ENCODE measurements at places on chromosomes 5 and 9. TPM values are rescaled to one million over a fixed set of nuclear protein-coding genes. Genes with fewer than 3 reads are reported as not detected.

GFI1B gene
- total RNA-seq, result 1.7 TPM

LEAP2 gene
- total RNA-seq, result 0.74 TPM

PAEP gene
- total RNA-seq, result not detected

CCDC180 gene
- 6.2 TPM for total RNA-seq

RPS23 gene
- 1,173 TPM for total RNA-seq

DNA sequence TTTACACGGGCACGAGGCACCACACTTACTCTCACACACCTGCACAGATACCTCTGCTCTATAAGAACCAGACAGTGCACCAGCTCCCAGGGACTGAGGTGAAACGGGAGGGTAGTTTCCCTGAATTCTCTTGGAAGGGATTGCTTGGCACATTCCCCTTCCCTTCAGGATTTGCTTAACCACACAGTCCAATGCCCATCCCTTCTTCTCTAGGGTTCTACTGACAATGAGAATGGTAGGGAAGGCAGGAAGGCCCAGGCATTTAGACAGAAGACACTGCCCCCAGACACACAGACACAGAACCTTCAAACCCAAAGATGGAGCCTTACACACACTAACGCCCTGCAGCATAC lies 704 bp upstream of the LHX6 start:
- no peak for DNase-seq
- no peak overlapping the region for H3K4me3 ChIP-seq
- peaks cover 43% of the 10 kb centered on the region for H3K4me1 ChIP-seq
- no peaks in the 10 kb centered on the region for H3K27me3 ChIP-seq

DNA sequence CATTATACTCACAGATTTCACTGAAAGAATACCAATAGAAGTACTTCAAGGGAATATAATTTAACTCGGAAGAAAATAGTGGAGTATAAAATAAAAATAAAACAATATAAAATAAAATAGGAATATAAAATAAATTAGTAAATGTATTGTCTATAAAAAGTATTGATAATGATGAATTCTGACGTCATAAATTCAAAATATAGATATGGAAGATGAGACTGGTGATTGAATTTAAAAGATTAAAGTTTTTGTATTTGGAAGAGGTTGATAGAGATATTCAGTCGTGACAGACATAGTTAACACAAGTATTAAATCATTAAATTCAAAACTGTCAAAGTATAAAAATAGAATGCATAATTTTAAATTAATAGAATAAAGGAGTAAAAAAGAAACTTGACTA lies 964.9 kb upstream of the C9orf72 start:
- H3K4me1 ChIP-seq, result no peaks in the 10 kb centered on the region
- H3K27ac ChIP-seq, result no peak overlapping the region
- no peaks in the 10 kb centered on the region for H3K27me3 ChIP-seq
- no peaks in the 10 kb centered on the region for H3K36me3 ChIP-seq

DNA sequence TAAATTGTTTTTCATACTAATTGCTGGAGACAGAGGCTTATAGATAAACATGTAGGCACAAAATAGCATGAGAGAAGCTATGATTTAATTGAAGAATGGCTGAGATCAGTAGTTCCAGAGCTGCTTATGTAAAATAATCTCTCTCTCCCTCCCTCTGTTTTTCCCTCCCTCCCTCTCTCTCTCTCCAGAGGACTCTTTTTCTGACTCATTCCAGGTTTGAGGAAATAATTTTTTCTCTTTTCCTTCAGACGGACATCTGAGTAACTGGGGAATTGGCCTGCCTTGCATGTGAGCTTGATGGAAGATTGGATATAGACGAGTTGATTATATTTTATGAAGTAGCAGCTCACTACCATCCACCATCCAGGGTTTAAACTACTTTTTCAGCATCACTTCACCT lies 35.5 kb downstream of the KCTD16 start:
- H3K27ac ChIP-seq, result no peak overlapping the region
- H3K36me3 ChIP-seq, result no peaks in the 10 kb centered on the region
- H3K4me1 ChIP-seq, result peaks cover 7% of the 10 kb centered on the region
- peaks cover 8% of the 10 kb centered on the region for H3K27me3 ChIP-seq

GRCh38 chr9:122263699-122264349 lies 816 bp downstream of the RBM18 start:
- peaks cover 37% of the 10 kb centered on the region for H3K4me1 ChIP-seq
- no peak for DNase-seq
- H3K36me3 ChIP-seq, result peaks cover 9% of the 10 kb centered on the region

DNA sequence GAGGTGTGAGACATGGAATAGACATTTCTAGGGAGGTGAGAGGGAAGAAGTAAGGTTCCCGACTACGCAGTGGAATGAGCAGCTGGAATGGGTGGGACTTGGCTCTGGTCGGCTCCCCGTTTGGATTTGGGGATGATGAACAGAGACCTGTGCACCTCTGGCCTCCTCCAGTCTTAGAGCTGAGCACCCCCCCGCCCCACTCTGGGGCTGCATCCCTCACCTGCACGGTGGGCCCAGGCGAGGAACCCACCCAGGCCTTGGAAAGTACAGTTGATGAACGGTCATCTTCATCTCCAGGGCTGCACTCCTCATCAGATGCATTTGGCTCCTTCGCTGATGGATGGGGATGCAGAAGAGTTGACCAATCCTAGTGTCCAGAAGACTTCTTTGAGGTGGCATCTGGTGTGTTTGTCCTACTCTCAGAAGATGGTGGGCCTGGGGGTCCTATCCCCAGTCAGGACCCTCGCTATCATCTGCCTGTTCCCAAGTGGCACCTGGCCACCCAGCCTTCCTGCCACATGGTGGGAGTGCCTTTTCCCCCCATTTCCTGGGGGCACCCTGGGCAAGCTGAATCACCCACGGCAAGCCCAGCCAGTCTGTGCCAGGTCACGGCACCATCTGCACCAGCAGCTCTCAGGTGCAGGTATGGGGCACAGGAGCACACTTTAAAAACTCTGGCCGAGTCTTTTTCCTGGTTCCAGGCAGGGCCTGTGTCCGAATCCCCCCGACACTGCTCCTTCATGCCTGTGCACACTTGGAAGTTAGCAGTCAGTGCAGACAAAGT lies 70.5 kb downstream of the GTF3C4 start:
- no peak overlapping the region for H3K4me3 ChIP-seq
- no peak for DNase-seq
- no peaks in the 10 kb centered on the region for H3K36me3 ChIP-seq
- no peaks in the 10 kb centered on the region for H3K27me3 ChIP-seq
- no peak overlapping the region for H3K27ac ChIP-seq

DNA sequence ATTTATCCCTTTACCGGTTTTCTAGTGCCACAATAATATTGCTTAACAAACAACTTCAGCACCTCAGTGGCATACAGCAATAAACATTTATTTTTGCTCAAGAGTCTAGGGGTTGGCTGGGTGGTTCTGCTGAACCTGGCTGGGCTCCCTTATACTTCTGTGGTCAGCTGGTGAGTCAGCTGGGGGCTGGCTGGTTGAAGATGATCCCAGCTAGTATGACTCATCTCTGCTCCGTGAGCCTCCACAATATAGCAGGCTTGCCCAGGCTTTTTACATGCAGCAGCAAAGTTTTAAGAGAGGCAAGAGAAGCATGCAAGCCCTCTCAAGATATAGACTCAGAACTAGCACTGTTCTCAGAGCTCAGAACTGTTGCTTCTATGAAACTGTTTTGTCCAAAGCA lies 523.5 kb upstream of the CLINT1 start:
- no peak overlapping the region for H3K4me3 ChIP-seq
- no peak for DNase-seq
- H3K27ac ChIP-seq, result no peak overlapping the region
- H3K4me1 ChIP-seq, result peaks cover 9% of the 10 kb centered on the region
- H3K27me3 ChIP-seq, result no peaks in the 10 kb centered on the region

- H3K27ac ChIP-seq, result no peak overlapping the region
- H3K4me3 ChIP-seq, result no peak overlapping the region
Measured at GRCh38 chr5:72372923-72373322, 52.8 kb downstream of the PTCD2 start.

DNA sequence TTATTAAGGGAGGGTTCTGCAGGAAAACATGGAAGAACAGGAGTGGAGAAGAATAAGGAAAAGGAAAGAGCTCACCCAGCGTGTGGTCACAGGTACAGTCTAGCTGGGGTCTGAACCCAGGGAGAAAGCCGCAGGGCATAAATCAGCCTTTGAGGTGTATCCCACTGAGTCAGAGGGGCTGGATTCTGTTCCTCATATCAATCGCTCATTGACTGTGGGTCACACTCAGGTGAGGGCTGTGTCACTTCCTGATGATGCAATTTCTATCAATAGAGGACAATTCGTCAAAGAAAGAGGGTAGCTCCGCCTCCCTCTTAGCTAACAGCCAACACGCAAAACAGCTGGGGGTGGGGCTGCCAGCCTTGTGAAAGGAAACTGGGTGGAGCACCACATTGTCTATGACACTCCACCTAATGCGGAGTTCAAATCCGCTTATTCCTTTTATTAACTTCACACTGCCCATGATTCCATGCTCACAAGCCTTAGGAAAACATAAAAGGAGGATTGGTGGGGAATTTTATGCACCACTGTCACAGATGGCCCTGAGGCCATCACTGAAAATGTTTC lies 176.2 kb downstream of the ICE1 start:
- H3K4me3 ChIP-seq, result no peak overlapping the region
- DNase-seq, result no peak
- no peaks in the 10 kb centered on the region for H3K36me3 ChIP-seq
- H3K27me3 ChIP-seq, result no peaks in the 10 kb centered on the region
- no peaks in the 10 kb centered on the region for H3K4me1 ChIP-seq
